Activated CD4-positive, CD25-positive, alpha-beta regulatory T cell treated with anti-CD3 and anti-CD28 coated beads, Interleukin-2, amount 50 U/mL, for 72 hours (primary cell): ENCODE measurements at places on chromosomes 5 and 9.
A peak's percentile ranks its signal among the peaks of the same experiment; 100 is the strongest.

DNA sequence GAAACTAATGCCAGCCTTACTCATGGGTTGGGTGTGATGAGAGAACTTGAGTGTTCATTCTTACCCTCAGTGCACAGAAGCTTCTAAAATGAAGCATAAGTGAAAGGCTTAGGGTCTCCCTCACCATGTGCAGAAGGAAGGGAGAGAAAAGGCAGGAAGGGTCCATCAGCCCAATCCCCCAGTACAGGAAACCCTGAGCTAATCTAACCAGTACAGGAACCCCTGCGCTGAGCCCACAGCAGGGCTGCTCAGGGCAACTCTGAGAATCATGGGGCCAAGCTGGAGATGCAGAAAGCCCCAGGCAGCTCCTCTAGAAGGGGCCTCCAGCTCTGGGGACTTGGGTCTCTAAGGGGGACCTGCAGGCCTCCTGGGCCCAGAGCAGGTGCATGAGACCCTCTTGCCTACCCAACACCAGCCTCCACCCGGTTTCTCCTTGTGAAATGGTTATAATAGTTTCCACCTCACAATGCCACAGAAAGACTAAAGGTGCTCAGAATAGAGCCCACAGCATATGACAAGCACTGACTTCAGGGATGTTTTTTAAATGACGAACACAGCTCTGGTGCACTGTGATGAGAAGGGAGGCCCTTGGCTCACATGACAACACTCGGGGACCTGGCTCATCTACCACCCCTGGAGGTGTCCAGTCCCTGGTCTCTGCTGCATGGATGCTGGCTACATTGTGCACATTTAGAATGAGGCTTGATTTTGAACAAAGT is 190.1 kb downstream of the ACTL7B start:
- no peak for DNase-seq

- DNase-seq: no peak
Observed at GRCh38 chr5:125668884-125669283, 754.3 kb upstream of the GRAMD2B start.

GRCh38 chr9:95876595-95876994 is 1.1 kb downstream of the ERCC6L2 start:
- DNase-seq: no peak

- no peak for DNase-seq
Observed at GRCh38 chr5:67199859-67200258, 3.3 kb upstream of the CD180 start.

DNA sequence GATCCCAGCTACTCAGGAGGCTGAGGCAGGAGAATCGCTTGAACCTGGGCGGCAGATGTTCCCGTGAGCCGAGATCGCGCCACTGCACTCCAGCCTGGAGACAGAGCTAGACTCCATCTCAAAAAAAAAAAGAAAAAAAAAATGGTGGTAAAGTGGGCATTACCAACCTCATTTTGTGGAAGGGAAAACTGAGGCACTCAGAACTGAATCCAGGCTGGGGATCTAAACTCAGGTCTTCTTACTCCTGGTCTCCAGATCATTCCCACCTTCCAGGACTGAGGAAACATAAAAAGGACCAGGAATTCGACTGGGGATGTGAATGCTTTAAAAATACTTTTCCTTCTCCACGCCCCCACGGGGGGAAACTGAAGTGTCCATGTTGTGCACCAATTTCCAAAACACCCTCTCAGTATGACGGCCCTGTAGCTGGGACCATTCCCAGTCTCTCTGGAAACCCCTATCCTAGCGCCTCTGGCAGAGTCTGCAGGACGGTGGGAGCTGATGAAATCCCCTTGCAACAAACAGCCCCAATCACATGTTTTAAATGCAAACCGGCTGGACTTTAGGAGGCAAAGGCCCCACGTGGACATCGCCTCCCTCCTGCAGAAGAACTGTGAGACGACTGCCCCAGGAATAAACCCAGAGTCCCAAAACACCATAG is 8.9 kb upstream of the AKNA start:
- no peak for DNase-seq

GRCh38 chr9:93134015-93134739 is at the start of gene NINJ1:
TSS of gene NINJ1 (minus strand) at chr9:93134251. CDS start at chr9:93134217, 34 bp downstream.
- peak; percentile 83 for DNase-seq

- DNase-seq: no peak
Observed at GRCh38 chr9:70412832-70413463, 1.5 kb downstream of the KLF9 start.

DNA sequence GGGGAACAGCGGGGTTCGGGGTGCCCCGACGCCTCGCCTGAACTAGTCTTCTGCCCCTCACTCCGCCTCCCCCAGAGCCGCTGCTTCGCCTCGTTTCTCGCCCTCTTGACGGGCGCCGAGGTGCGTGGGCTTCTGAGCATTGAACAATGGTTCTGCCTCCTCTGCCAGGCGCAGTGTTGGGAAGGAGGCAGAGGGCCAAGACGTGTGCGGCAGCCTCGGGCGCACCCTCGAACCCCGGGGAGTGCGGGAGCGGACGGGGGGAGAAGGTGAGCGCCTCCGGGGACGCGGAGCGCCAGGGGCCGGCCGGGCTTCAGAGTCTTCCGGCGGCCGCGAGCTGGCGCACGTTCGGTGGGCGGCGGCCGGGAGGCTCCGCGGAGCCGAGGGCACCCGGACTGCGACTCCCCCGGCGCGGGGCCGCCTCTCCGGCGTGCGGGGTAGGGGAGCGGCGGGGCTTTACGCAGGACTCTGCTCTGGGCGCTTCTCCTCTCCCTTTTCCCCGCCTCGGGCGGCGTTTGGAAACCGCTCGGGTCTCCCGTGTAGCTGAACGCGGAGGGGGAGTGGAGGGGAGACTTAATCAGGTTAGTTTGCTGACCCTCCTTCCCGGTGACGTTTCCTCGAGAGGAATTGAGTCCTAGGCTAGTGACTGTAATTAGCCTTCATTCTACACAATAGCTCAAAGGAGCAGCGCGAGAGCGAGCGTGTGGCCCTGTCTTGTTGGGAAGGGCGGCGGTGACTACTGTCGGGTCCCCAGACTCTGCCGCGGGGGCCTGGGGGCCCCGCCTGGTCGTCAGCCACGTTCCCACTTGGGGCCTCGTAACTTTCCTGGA is 1.1 kb downstream of the VLDLR start:
- DNase-seq: peak; percentile 31

DNA sequence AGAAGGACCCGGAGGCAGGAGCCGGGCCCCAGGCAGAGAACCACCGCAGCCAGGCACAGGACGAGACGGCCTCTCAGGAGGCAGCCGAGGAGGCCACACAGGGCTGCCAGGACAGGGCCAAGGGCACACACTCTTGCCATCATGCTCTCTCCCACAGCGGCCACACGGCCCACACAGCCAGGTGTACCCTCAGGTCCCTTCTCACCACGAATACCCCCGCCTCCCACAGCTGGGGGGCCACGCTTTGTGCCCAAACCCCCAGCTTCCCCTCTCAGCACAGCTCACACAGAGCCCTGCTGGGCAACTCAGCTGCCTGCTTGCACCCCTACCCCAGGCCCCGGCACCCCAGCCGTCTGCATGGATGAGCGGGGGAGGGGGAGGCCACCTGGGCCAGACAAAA is 5.3 kb downstream of the SSNA1 start:
- DNase-seq: no peak
